ENCODE measurements at places on chromosomes 12 and 14. TPM values are rescaled to one million over a fixed set of nuclear protein-coding genes. Genes with fewer than 3 reads are reported as not detected.

DNA sequence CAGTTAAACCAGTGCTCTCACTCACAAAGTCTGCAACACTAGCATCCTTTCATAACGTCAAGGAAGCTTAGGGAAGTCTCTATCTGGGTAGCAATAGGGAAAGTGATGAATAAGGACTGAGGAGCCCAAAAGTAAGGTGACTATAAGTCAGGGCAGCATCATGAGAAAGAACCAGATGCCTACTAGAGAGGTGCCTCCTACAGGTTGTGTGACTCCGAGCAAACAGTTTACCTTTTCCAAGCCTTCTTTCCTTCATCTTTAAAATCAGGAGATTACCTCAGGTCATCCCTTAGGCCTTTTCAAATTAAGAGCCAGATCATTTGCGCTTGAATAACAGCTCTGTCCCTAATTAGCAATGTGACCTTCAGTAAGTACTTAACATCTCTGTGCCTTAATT is 40.2 kb downstream of the RTN1 start:
- no peak for DNase-seq

- peak; percentile 51 for DNase-seq
Observed at GRCh38 chr12:124152731-124153130, 142.2 kb upstream of the RFLNA start.

DNA sequence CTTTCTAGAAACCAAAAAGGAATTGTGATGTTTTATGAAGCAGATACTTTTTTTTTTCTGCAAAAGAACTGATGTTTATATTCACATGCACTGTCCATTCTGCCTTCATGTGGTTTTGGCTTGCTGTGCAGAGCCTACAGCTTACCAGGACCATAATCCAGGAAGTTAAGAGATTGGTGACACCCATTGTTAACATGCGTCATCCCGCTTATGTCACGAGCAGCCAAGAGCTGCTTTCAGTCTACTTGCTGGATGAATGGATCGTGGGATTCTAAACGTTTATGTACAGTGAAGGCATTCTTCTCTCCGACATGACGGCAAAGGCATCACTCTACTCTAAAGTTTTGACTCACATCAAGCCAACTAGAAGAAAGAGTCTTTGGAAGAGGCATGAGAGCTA is 76.6 kb downstream of the PAX9 start:
- DNase-seq, result no peak

- no peak for DNase-seq
Observed at GRCh38 chr12:118288174-118288573, 84.5 kb downstream of the TAOK3 start.

GRCh38 chr12:126432780-126433179 is 1367.5 kb downstream of the AACS start:
- no peak for DNase-seq

GRCh38 chr12:93468008-93468371 is 676 bp downstream of the MRPL42 start:
- DNase-seq, result no peak

DNA sequence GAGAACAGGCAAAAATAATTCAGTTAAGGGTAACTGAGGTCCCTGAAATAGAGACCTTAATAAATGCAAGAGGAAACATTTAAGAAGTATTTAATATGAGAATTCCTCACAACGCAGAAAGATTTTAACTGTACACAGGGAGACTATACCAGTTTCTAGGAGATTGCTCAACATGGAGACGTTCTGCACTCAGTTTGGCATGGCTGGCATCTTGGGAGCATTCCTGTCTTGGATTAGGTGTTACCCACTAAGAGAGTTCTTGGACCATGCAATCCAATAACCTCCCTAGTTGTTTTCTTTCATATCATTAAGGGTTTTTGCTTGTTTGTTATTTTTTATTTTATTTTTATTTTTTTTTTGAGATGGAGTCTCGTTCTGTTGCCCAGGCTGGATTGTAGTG is 302.4 kb downstream of the NELL2 start:
- DNase-seq, result no peak

GRCh38 chr14:101875727-101876554 is 88.4 kb upstream of the DYNC1H1 start:
- no peak for DNase-seq

DNA sequence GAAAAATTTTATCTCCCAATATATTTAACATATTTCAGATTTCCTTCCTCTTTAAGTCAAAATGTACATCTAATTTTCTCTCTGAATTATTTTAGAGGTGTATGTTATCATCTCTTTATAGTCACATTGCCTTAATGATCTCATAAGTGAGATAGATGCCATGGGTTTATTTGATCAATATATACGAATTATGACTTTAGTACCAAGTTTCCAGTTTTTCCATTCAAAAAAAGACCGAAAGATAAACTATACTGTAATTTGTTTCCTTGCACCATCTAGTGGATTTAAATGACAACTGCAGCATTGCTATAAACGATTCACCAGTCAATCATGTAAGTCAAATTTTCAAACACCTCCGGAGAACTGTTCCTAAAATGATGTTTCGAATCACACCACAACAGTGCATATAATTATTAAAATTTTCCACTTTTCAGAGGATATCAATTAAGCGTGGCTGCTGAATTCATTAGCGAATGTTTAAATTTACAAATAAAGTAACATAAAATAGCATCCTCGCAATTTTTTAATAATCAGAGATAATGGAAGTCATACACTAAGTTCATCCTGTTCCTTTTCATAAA is 419 bp upstream of the ATXN7L3B start:
- no peak for DNase-seq

DNA sequence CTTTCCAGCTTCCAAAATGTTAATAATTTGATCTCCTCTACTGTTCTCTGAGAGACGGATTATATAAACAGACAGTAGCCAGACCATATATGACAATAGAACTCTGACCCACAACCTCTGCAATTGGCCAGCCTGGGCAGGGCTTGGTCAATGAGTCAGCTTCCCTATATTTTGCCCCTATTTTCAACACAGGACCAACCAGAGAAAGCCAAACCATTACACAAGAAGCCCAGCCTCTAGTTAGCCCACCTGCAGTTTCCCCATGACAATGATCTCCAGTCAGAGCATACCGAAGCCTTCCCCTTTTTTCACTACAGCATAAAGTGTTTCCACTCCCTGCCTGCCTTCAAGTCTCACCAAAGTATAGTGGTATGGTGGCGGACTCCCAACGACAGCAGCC is 7.6 kb upstream of the EXD2 start:
- DNase-seq, result no peak

KRT85 gene
- polyA plus RNA-seq, result not detected

DNA sequence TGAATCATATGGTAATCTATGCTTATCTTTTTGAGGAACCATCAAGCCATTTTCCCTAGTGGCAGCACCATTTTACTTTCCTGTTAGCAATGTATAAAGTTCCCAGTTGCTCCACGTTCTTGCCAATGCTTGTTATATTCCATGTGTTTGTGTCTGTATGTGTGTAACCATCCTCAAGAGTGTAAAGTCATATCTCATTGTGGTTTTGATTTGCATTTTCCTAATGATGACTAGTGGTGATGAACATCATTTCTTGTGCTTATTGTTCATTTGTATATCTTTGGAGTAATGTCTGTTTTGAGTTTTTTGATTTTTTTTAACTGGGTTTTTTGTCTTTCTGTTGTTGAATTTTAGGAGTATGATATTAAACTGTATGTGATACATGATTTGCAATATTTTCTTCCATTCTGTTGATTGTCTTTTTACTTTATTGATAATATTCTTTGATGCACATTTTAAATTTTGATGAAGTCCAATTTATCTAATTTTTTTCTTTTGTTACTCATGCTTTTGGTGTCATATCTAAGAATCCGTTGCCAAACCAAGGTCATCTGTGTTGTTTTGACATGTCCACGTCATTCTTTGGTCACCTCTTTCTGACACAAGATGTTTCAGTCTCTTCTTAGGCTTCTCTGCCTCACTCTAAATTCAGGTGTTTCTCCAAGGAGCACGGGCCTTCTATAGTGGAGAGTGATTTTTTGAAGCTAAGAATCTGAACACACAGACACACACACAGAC is 36.1 kb downstream of the PPHLN1 start:
- DNase-seq, result no peak

- DNase-seq, result no peak
Observed at GRCh38 chr14:106013879-106014376, 487.5 kb downstream of the TMEM121 start.

DNA sequence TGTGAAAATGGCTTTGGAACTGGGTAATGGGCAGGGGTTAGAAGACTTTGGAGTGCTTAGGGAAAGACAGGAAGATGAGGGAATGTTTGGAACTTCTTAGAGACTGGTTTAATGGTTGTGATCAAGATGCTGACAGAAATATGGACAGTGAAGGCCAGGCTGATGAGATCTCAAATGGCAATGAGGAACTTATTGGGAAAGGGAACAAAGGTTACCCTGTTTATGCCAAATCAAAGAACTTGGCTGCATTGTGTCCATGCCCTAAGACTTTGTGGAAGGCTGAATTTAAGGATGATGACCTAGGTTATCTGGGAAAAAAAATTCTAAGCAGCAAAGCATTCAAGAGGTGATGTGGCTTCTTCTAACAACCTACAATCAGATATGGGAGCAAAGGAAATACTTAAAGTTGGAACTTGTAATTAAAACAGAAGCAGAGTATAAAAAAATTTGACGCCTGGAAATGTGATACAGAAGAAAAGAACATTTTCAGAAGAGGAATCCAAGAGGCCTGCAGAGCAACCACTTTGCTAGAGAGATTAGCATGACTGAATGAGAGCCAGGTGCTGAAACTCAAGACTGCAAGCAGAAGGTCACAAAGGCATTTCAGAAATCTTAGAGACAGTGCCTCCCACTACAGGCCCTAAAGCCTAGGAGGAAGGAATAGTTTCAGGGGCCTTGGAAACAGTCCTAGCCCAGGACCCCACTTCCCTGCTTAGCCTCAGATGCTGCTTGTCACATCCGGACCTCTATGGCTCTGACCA is 65.6 kb upstream of the FLRT2 start:
- no peak for DNase-seq

GRCh38 chr14:38618514-38618913 is 362.6 kb upstream of the CLEC14A start:
- no peak for DNase-seq

ANKRD33 gene
- not detected for polyA plus RNA-seq

DNA sequence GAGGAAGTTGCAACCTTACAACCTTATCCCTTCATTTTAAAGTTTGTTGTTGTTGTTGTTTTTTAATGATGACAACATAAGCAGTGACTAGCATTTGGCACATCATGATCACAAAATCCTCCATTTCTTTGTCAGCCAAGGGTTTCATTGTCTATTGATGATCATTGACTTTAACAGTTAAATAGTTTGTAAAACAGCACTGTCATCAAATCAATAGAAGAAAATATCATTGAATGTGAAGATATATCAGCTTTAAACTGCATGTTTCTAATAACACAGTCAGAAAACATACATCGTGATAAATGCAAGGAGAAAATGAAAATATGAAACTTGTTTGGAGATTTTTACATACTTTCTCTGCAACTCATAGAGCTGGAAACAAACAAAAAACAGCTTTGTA is 922.3 kb upstream of the LRFN5 start:
- no peak for DNase-seq

- no peak for DNase-seq
Observed at GRCh38 chr14:98984719-98985041, 287.3 kb downstream of the BCL11B start.

DNA sequence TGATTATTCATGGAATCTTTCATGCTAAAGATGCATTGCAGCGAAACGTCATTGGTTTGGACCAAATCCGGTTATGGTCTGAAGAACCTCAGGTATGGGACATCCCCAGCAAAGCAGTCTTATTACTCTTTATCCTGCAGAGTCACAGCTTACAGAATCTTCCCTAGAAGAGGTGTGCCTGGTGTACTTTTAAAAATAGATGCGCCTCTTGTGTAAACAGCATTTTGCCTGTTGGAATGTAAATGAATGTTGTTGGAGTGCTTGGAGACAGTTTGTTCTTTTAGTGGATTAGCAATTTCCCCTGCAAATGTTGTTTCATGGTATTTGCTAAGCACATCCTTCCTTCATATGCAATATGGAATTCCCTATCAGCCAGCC is 242.5 kb downstream of the ZFP36L1 start:
- no peak for DNase-seq

GRCh38 chr12:126784328-126784921 is 1482.5 kb upstream of the TMEM132C start:
- DNase-seq, result peak; percentile 78

DNA sequence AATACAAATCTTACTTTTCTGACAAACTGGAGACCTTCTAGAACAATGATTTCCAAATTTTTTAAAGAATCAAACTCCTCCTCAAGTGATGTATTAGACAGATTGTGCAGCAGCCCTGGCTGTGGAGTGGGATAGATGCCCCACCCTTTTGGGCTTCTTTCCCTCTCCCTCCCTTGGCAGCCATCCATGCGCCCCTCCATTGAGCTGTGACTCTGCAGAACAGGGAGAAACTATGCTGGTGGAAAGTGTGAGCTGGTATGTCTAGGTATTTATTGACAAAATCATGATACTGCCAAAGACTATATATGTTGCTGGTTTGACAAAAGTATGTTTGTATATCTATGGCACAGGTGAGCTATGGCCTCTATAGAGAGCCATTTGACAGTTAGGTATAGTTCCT is 138.5 kb downstream of the KTN1 start:
- DNase-seq, result no peak

SLC5A8 gene
- not detected for polyA plus RNA-seq

RTL1 gene
- polyA plus RNA-seq, result 0.05 TPM

YEATS4 gene
- 11.5 TPM for polyA plus RNA-seq

DNA sequence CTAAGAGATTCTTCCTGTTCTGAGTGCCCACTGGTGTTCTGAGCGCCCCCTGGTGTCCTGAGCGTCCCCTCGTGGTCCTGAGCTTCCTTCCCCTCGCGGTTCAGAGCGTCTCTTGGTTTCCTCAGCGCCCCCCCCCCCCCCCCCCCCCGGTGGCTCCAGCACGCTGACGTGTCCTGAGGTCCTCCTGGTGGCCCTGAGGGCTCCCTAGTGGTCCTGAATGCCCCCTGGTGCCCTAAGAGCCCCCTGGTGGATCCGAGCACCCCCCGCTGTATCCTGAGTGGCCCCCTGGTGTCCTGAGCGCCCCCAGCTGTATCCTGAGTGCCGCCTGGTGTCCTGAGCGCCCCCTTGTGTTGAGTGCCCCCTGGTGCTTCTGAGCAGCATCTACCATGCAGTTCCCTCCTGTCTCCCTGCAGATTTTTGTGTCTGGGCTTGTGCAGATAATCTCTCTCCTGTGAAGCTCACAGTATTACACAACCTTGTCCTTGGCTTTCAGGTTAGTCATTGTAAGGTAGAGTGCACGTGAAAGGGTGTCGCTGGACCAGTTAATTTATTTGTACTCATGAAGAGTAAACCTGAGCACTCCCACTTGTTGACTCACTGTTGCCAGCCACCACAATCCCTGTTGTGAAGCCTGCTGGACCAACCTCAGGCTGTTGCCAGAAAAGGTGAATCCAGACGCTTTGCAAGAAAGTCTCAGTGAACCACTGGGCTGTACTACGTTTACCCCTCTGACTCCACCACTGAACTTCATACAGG is 1168.4 kb downstream of the TMEM121 start:
- DNase-seq, result no peak

DNA sequence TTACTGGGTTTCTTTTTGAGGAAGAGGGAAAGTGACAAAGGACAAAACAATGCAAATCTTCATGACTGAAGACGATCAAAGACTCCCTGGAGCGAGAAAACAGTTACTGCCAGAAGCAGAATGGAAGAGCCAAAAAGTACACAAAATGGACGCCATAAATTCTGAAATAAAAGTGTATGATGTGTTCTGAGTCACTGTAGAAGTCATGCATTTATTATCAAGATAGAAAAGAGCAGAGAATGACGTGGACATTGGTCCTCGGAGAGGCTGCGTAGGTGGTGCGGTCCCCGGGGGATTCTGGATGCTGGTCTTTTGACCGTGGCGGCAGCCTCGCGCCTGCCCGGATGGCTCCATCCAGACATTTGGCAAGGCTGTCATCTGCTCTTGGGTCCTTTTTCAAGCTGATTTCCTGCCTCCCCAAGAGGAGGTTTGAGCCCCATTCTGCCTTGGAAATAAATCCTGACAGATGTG is 52.8 kb downstream of the C14orf132 start:
- DNase-seq, result peak; percentile 54

Data from right cardiac atrium (tissue), 5 donors.